ENCODE measurements at places on chromosomes 2 and 18. TPM values are rescaled to one million over a fixed set of nuclear protein-coding genes. Genes with fewer than 3 reads are reported as not detected.

The ZNF804A gene
- 0.27 TPM for total RNA-seq

The SYT4 gene
- 1.9 TPM for total RNA-seq

DNA sequence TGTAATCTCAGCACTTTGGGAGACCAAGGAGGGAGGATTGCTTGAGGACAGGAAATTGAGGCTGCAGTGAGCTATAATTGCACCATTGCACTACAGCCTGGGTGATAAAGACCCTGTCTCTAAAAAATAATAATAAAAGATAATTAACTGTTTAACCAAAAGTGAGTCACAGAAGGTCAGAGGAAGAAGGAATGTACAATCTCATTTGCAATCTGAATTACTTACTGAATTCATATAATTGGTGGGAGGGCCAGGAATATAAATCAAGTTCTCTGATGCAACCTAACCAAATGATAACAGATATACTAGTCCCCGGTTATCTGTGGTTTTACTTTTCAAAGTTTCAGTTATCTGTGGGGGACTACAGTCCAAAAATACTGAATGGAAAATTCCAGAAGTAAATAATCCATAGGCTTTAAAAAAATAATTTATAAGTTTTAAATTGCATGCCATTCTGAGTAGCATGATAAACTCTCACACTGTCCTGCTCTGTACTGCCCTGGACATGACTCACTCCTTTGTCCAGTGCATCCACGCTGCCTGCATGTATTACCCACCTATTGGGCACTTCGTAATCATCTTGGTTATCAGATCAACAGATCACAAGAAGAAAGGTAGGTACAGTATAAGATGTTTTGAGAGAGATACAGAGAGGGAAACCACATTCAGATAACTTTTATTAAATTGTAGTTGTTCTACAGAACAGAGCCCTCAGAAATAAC, 12.8 kb upstream of the MATN3 start:
- H3K27me3 ChIP-seq, result no peaks in the 10 kb centered on the region
- H3K4me1 ChIP-seq, result no peaks in the 10 kb centered on the region
- no peaks in the 10 kb centered on the region for H3K36me3 ChIP-seq
- H3K27ac ChIP-seq, result no peak overlapping the region
- no peak overlapping the region for H3K4me3 ChIP-seq
- DNase-seq, result no peak

- H3K27ac ChIP-seq, result peak overlapping the region; percentile 100
- peak; percentile 73 for DNase-seq
- H3K4me3 ChIP-seq, result peak overlapping the region; percentile 65
- H3K27me3 ChIP-seq, result no peaks in the 10 kb centered on the region
- H3K4me1 ChIP-seq, result no peaks in the 10 kb centered on the region
Measured at GRCh38 chr2:207164006-207164831, 1.5 kb downstream of the KLF7 start.

The DYNAP gene
- total RNA-seq, result not detected

- H3K27ac ChIP-seq, result no peak overlapping the region
- no peak for DNase-seq
- no peaks in the 10 kb centered on the region for H3K27me3 ChIP-seq
- H3K36me3 ChIP-seq, result no peaks in the 10 kb centered on the region
Measured at GRCh38 chr2:224156436-224156835, 117.3 kb upstream of the SERPINE2 start.

The METTL8 gene
- total RNA-seq, result 10.3 TPM

DNA sequence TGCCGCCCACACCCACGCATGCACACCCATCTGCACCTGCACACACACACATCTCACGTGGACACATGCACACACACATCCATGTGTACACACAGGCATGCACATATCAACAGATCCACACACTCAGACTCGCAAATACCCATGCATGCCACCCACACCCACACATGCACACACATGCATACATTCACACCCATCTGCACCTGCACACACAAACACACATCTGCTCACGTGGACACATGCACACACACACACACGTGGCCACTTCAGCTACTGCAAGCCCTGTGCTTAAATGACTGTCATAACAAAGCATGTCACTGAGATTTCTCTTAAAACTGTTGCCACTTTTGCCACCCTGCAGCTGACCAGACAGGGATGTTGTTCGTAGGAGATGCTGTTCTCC, 186.6 kb downstream of the SNTG2 start:
- DNase-seq, result no peak
- H3K4me3 ChIP-seq, result no peak overlapping the region

The HOXD9 gene
- total RNA-seq, result 70.8 TPM
